Spleen (tissue), 13 donors: ENCODE measurements at places on chromosomes 2 and 18. TPM values are rescaled to one million over a fixed set of nuclear protein-coding genes. Genes with fewer than 3 reads are reported as not detected.

Gene DLX2
- polyA plus RNA-seq = not detected

Gene RIT2
- polyA plus RNA-seq = not detected

Gene SP140L
- 35.1 TPM for polyA plus RNA-seq

Gene EFR3B
- polyA plus RNA-seq = 0.22 TPM

Gene NPPC
- 0.76 TPM for polyA plus RNA-seq

Gene SCYGR6
- polyA plus RNA-seq = not detected

Gene KCNG2
- 0.38 TPM for polyA plus RNA-seq

Gene ZAP70
- 50.4 TPM for polyA plus RNA-seq

Gene IL36RN
- not detected for polyA plus RNA-seq

Gene REG3G
- 0.11 TPM for polyA plus RNA-seq

Gene BOLL
- not detected for polyA plus RNA-seq

Gene DNAJC10
- polyA plus RNA-seq = 25.7 TPM

Gene VWC2L
- not detected for polyA plus RNA-seq

Gene HOXD12
- polyA plus RNA-seq = not detected

Gene CD226
- polyA plus RNA-seq = 1.4 TPM

Gene NHEJ1
- polyA plus RNA-seq = 5.5 TPM

Gene SLC9A2
- not detected for polyA plus RNA-seq

Gene C2orf66
- polyA plus RNA-seq = not detected

Gene CFAP65
- not detected for polyA plus RNA-seq

Gene ACMSD
- polyA plus RNA-seq = not detected

Gene TFCP2L1
- 0.15 TPM for polyA plus RNA-seq

Gene SMIM21
- not detected for polyA plus RNA-seq

Gene DUSP28
- polyA plus RNA-seq = 6.5 TPM

Gene PKDCC
- 44.0 TPM for polyA plus RNA-seq

Gene MAP3K19
- polyA plus RNA-seq = not detected

Gene CNDP2
- polyA plus RNA-seq = 123 TPM

Gene RPRM
- 1.4 TPM for polyA plus RNA-seq

Gene ZBTB7C
- 1.00 TPM for polyA plus RNA-seq

Gene BARD1
- polyA plus RNA-seq = 3.2 TPM

Gene CYP27C1
- polyA plus RNA-seq = 0.33 TPM

Gene DSG2
- polyA plus RNA-seq = 0.06 TPM

Gene SLC11A1
- 6.2 TPM for polyA plus RNA-seq

Gene DSEL
- polyA plus RNA-seq = 0.36 TPM

Gene TUBA4A
- polyA plus RNA-seq = 73.4 TPM

Gene PHOSPHO2
- polyA plus RNA-seq = 2.1 TPM

Gene C1GALT1C1L
- polyA plus RNA-seq = 0.28 TPM

Gene DYTN
- not detected for polyA plus RNA-seq

Gene TMEM200C
- polyA plus RNA-seq = 0.27 TPM

Gene CCDC74A
- polyA plus RNA-seq = 1.2 TPM

Gene DSG1
- polyA plus RNA-seq = not detected

Gene REL
- polyA plus RNA-seq = 4.7 TPM
